ENCODE measurements at places on chromosomes 3 and 15. TPM values are rescaled to one million over a fixed set of nuclear protein-coding genes. Genes with fewer than 3 reads are reported as not detected.

Gene GP5
- total RNA-seq: 0.08 TPM

- no peaks in the 10 kb centered on the region for H3K27me3 ChIP-seq
- no peaks in the 10 kb centered on the region for H3K4me1 ChIP-seq
- no peak overlapping the region for H3K27ac ChIP-seq
- H3K36me3 ChIP-seq: no peaks in the 10 kb centered on the region
- no peak for DNase-seq
- no peak overlapping the region for H3K4me3 ChIP-seq
Measured at GRCh38 chr3:13198264-13198879, 125.1 kb upstream of the IQSEC1 start.

Gene WNT7A
- under 0.01 TPM for total RNA-seq

- DNase-seq: peak; percentile 38
- no peaks in the 10 kb centered on the region for H3K36me3 ChIP-seq
- H3K4me1 ChIP-seq: no peaks in the 10 kb centered on the region
- no peak overlapping the region for H3K27ac ChIP-seq
- H3K4me3 ChIP-seq: no peak overlapping the region
Measured at GRCh38 chr15:51758645-51759044, 7.2 kb downstream of the TMOD2 start.

Gene DIS3L
- 52.8 TPM for total RNA-seq

DNA sequence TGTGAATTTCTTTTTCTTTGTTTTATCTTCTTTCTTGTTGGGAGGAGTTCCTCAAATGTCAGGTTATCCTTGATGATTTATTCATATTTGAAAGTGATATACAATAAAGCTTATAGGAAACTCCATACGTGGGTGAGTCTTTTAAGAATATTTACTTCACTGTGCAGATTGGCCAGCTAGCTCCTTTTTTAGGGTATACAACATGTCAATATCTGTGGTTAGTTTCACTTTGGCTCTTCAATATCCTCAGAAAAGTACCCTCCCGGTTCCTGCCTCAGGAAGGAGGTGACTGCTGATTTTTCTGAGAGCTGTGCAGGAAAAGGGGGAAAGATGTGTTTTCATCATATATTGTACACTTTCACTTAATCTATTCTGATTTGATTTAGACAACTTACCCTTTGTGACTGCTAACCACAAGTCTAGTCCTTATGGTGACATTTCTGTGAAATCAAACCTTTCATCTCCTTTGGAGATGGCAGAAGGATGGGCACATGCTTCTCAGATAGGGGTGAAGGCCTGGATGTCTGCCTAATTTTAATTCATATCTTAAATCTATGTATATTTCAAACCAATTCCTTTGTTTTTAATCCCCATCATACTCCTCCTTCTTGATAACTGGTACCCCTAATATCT, 98.2 kb upstream of the NECTIN3 start:
- H3K27ac ChIP-seq: no peak overlapping the region
- no peaks in the 10 kb centered on the region for H3K27me3 ChIP-seq
- H3K36me3 ChIP-seq: no peaks in the 10 kb centered on the region
- DNase-seq: no peak

Gene COX17
- 38.3 TPM for total RNA-seq

Gene PLA2G4D
- 0.18 TPM for total RNA-seq

Gene GOLGA8M
- 2.5 TPM for total RNA-seq

Gene MNS1
- 2.4 TPM for total RNA-seq

GRCh38 chr15:52278636-52279367, 16.8 kb downstream of the MYO5C start:
- H3K4me1 ChIP-seq: no peaks in the 10 kb centered on the region
- no peak overlapping the region for H3K4me3 ChIP-seq
- no peaks in the 10 kb centered on the region for H3K27me3 ChIP-seq
- DNase-seq: no peak

Gene GALNT15
- 10.5 TPM for total RNA-seq
